ENCODE measurements at places on chromosomes 7 and 10. TPM values are rescaled to one million over a fixed set of nuclear protein-coding genes. Genes with fewer than 3 reads are reported as not detected.

Gene SPDYE1
- 0.17 TPM for total RNA-seq

Gene EN2
- total RNA-seq = not detected

Gene PTN
- not detected for total RNA-seq

GRCh38 chr10:91896212-91896756 is 13.0 kb downstream of the FGFBP3 start:
- DNase-seq = no peak

- peak; percentile 93 for DNase-seq
Measured at GRCh38 chr10:132447446-132448247, 50.6 kb downstream of the PWWP2B start.

- DNase-seq = peak; percentile 87
Measured at GRCh38 chr10:113679463-113680189, at the start of gene CASP7. CASP7 (plus strand) TSS chr10:113679912; CDS start chr10:113697494, 17,582 bp downstream.

DNA sequence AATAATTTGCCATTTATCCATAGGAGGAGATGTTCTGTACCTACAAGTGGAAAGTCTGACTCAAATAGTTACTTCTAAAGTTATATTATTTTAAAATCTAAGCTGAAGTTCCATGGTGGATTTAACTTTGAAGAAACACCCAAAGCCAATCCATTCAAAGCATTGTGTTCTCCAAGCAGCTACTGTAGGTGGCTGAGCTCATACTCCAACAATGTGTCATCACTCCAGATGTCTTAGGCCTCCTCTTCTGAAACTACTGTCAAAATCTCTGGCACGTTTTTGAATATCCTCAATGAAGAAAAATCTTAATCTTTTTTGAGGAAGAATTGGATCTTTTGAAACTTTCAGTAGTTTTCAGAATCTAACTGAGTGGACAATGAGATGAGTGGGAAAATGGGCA is 169.1 kb downstream of the PTEN start:
- no peak for DNase-seq

- peak; percentile 8 for DNase-seq
Measured at GRCh38 chr10:89946106-89946505, 244.7 kb downstream of the KIF20B start.

DNA sequence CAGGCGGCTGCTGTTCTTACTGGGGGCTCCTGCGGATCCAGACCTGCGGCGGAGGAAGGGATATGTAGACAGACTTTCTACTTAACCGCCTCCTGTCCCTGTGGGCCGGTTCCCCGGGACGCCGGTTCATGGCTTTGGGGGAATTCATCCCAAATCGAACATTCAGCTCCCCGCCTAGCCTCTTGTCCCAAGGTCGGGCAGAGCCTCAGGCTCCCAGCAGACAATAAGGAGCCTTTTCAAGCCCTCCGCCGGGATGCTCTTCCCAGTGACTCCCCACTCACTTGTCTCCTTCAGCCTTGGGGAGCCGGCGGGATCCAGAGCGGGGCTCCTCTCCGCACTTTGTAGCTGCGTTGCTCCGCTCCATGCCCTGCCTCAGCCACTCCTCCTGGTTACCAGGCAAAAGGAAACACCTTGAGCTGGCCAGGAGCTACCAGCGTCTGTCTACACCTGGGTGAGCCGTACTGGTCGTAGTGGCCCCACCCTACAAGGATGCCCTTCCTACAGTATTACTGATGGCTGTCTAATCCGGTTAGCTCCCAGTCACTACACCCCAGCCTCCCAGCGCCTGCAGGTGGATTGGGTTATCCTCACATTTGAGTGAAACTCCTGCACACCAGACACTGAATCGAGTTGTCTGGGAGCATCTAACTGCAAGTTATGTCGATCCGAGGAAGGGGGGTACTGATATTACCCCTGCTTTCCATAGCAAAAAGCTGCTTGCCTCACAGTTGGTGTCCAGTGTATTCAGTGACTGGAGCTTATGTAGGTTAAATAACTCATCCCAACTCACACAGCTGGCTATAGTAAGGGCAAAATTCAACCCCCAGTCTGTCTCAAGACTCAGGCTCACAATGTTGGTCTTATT is at the start of gene C10orf95:
Gene C10orf95, minus strand, starts transcription at position 439 of the 865 bp plus-strand sequence. CDS start 450 bp downstream, outside the sequence.
- DNase-seq = no peak

DNA sequence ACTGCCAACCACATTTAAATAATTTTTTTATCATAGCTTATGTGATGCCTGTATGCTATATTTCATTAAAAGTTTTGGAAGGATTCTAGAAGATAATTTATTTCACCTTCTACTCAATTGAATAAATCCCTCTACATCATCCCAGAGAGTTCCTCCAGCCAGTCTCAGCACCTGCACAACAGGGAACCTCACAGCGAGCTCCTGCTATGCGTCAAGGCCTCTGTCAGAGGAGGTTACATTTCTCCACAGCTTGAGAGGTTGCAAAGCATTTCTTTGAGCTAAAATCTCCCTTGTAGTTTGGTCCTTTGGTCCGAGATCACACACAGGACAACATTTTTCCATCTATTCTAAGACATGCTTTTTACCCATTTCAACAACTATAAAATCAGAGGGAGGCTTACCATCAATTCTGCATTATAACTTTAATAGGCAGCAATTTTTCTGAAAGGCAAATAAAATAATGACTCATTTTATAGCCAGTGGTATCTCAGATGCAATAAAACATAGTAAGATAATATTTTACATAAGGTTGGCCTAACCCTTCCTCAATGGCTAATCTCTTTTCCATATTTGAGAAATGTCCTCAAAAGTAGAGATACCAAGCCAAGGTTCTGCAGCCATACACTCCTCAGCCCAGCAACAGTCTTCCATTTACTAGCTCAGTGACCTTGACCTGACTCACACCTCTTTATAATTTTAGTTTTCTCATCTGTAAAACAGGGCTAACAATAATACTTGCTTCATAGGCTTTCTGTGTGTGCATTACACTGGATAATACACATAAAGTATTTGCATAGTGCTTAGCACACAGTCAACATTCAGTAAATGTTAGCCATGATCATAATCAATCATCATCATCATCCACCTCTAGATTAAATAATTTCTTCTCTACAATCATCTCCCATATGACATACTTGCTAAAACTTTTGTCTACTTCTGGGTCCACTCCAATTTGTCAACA is 68.8 kb downstream of the DOCK4 start:
- DNase-seq = no peak

GRCh38 chr10:28637346-28637745 is 40.0 kb upstream of the BAMBI start:
- DNase-seq = no peak

DNA sequence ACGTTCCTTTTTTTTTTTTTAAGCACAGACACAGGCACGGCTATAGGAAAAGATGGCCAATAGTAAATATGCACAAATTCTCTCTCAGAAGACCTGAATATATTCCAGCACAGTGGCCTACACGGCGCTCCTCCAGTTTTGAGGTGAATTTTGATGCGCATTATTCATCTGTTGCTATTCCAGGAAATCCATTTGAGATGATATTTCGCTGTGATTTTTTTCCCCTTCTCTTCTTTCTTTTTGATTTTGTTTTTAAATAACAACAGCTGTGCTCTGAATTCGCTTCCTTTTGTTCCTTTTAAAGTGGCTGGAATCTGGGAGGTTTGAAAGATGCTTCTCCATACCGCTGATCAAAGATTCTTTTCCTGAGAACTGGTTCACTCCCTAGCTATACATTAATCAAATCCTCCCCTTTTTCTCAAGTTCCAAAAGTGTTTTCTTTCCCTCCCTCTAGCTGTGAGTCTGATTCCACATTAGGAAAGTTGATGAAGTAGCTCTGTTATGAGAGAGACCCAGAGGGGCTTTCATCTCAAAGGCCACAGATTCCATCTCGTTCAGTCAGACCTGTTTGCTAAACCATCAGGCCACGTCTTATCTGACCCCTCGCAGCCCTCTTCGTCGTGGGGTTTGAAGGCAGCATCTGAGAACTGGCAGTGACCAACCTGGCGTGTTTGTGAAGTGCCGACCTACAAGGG is 602.7 kb upstream of the NRP1 start:
- DNase-seq = no peak
